ENCODE measurements at places on chromosomes 12 and 14. TPM values are rescaled to one million over a fixed set of nuclear protein-coding genes. Genes with fewer than 3 reads are reported as not detected.

DNA sequence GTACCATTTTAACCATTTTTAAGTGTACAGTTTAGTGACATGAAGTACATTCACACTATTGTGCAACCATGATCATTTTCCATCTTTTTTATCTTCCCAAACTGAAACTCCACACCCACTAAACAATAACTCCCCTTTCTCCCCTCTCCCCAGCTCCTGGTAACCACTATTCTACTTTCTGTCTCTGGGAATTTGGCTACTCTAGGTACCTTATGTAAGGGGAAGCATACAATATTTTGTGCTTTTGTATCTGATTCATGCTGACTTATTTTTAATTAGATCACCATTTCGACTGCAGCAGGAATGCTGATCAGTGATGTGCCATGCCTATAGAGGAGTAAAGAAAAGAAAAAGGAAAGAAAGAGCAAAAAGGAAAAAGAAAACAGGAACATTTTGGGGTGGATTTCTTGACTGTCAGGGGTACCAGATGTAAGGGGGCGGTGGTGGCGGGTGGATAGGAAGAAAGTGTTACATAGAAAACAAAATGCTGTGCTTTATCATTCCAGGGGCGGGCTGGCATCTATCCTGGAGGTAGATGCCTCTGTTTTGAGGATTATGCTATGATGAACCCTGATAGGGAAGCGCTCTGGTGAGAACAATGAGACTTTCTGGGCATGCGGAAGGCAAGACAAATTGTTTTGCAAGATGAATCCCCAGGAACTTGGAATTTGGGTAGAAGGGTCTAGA lies 45.2 kb upstream of the CTDSP2 start:
- DNase-seq: no peak

- DNase-seq: no peak
Observed at GRCh38 chr12:108712165-108712924, 19.0 kb downstream of the CORO1C start.

DNA sequence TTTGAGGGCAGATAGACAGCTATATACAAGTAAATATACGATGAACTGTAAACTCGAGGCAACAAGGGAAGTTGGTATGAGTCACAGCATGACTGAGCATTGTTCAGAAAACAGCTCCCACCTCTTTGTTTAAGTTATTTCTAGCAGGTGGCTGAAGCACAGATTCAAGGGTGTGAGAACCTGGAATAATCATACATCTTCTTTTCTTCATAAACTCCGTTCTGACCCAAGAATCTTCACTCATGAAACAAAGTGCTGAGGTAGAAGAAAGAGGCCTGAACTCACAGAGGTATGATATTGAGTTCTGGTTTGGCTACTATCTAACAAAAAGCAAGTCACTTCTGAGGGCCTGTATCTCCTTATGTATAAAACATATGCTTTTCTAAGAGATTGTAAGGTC lies 364.1 kb upstream of the KITLG start:
- peak; percentile 81 for DNase-seq

LRTM2 gene
- not detected for total RNA-seq

Measured in glomerular endothelial cell (primary cell).